Naive thymus-derived CD8-positive, alpha-beta T cell (primary cell): ENCODE measurements at places on chromosomes 1 and 21.

- no peak for DNase-seq
These were observed 300.3 kb upstream of the B3GALT2 start for GRCh38 chr1:193486671-193487229.

GRCh38 chr1:9101510-9102146, 27.3 kb downstream of the GPR157 start:
- DNase-seq = no peak

- DNase-seq = no peak
These were observed 269.4 kb downstream of the LRRC7 start for GRCh38 chr1:69836971-69837636.

- no peak for DNase-seq
These were observed 255.1 kb upstream of the FGGY start for GRCh38 chr1:59041646-59042277.

- DNase-seq = no peak
These were observed 28.9 kb upstream of the EFCAB14 start for GRCh38 chr1:46747683-46748288.

GRCh38 chr1:236706183-236706582, 19.9 kb downstream of the ACTN2 start:
- DNase-seq = no peak

GRCh38 chr1:90993245-90993644, 28.6 kb downstream of the ZNF644 start:
- DNase-seq = no peak

DNA sequence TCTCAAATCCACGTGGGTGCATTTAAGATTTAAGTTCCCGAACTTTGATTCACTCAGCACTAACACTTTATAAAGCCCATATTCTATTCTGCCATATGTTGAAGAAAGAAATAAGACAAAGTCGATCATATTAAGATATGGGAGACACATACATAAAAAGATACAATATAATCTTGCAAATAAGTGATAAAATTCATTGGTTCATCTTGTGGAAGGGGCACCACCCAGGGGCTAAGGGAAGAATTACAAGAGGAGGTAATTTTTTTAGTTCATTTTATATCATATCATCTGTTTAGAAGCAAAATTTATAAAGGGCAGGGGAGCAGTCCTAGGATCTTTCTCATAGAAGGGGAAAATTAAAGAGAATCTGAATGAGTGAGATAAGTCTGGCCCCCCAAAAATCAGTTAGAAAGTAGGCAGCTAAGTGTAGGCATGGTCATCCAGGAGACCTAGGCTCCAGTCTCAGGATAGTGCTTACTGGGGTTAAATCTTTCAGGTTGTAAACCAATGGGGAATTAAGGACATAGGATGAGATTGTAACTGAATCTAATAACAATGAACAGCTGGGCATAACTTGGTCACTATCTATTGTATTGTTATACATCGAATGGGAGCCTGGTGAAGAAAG, 124.2 kb upstream of the L1TD1 start:
- DNase-seq = no peak

GRCh38 chr1:196970182-196970581, 7.2 kb upstream of the CFHR5 start:
- no peak for DNase-seq

- DNase-seq = no peak
These were observed 8.1 kb downstream of the OR11L1 start for GRCh38 chr1:247833601-247834000.

- DNase-seq = no peak
These were observed 1322.7 kb downstream of the AMY1C start for GRCh38 chr1:105072446-105072845.

- no peak for DNase-seq
These were observed 34.2 kb downstream of the HIVEP3 start for GRCh38 chr1:41884256-41885230.

GRCh38 chr1:76843821-76844464, 23.3 kb upstream of the ST6GALNAC5 start:
- DNase-seq = no peak

DNA sequence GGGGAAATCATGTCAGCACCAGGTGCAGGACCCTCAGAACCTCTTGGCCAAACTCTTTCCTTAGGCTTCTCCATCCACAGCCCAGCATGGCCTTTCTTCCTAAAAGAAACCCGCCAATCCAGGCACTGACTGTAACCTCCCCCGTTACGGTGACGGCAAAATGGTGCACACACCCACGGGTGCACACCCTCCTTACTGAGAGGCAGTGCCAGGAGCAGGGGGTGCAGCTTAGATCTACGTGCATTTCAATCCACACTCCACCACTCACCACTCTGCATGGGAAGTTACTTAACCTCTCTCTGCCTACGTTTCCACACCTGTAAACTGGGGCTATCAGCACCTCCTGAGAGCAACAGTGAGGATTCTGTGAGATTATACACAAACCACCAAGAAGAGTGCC, 31.0 kb downstream of the SUSD4 start:
- no peak for DNase-seq

DNA sequence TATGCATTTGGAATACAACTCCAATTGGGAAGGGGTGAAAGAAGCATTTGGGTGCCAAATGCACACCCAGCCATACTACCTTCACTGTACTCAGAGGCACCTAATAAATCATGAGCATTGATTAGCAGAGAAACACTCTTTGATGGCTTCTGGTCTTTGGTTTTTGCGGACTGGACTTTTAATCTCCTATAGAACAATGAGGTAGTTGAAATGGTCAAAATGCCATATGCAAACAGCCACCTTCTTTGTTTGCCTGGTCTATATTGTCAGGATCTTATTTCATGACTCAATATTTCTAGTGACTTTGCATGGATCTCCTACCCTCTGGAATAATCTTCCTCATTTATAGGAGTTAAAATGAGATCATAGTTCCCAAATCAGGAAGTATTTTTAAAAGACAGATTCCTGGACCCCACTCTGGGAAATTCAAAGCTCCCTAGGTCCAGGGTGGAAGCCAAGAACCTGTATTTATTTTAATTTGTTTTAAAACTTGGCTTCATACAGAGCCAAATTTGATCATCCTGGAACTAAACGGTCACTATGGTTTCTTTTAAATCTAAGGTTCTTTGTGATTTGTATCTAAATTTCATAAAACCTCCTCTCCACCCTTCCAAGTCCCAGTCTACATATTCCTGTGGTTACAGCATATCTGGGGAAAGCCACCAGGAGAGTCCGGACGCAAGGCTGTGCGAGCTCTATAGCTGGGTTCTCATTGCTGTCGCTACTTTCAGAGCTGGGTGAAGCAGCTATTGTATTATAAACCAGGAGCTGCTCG, 8.7 kb downstream of the FAM3B start:
- no peak for DNase-seq

GRCh38 chr1:21909787-21910503, 27.2 kb downstream of the HSPG2 start:
- peak; percentile 26 for DNase-seq

- no peak for DNase-seq
These were observed 5.0 kb downstream of the JMJD4 start for GRCh38 chr1:227729881-227730629.

DNA sequence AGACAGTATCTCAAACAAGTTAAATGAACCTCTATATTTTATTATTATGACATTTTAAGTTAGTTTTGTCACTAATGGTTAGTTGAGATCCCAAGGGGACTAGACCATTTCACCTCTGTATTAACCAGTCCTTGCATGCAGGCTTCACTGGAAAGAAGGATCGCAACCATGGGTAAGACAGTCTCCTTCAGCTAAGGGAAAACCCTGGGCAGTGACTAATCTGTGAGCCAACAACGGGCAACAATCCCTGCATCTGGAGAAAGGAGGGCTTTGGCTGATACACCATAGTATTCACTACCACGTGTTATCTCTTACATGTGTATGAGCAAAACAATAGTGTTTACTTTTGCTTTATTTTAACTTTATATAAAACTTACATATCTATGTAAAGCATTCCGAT, 708.8 kb upstream of the CHRM3 start:
- no peak for DNase-seq

GRCh38 chr1:231761747-231762541, 135.4 kb downstream of the DISC1 start:
- DNase-seq = no peak

DNA sequence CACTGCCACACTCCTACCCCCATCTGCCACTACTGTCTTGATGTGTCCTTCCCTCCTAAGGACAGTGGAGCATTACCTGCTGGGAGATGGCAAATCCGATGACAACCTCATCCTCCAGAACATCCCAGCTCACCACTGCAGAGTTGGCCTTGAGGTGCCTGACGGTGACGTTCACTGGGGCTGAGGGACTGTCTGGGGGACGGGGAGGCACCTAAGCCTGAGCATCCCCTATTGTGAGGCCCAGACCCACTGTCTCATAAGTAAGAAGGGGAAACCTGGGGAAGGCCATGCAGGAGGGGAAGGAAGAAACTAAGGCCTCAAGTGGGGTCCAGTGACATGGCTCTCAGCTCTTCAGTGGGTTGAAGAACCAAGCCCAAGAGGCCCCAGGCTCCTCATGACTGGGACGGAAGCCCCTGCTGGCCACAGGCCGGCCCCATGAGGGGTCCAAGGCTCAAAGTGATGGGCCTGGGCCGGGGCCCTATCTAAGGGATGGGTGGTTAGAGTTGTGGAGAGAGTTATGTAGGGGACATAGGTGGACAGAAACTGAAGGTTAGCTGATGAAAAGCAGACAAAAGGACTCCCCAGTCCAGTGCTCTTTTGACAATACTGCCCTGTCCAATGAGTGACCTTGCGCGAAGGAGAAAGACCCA, 1.8 kb downstream of the FNDC5 start:
- no peak for DNase-seq
